Pons (tissue), 1 donor: ENCODE measurements at places on chromosomes 4 and X.

GRCh38 chr4:161577579-161578301 is 586.1 kb downstream of the FSTL5 start:
- no peak for DNase-seq

- DNase-seq: no peak
Observed at GRCh38 chr4:16259241-16259888, 33.1 kb upstream of the TAPT1 start.

DNA sequence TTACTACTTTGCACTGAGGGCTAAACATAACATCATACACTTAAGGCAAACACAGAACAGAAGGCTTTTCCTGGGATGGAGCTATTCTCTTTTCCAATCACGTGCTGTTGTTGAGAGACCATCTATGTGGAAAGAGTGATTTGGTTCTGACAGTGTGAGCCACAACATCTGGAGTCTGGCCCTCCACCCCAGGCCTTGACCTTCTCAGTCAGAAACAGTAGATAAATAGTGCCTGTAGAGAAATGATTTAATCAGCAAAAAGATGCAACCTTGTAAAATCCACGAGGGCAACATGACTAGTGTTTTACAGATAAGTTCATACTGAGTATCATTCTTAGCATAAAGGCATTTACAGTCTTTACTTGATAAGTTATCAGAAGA is 10.8 kb upstream of the SFRP2 start:
- no peak for DNase-seq

DNA sequence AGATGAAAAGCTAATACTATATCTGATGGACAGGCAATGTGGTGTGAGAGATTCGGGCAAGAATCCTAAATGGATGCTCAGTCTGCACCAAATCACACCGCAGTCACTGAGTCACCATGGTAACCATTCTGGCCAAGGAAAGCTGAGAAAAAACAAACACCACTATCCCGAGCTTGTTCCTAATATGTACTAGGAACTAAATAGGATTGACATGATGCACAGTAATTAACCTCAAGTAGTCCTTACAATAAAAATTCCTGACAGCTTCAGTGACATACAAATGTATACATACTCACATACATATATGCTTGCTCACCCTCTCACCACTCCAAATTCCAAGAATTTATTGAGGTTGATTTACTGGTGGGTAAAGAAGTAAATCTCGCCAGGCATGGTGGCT is 1.1 kb upstream of the RAB40A start:
- no peak for DNase-seq

DNA sequence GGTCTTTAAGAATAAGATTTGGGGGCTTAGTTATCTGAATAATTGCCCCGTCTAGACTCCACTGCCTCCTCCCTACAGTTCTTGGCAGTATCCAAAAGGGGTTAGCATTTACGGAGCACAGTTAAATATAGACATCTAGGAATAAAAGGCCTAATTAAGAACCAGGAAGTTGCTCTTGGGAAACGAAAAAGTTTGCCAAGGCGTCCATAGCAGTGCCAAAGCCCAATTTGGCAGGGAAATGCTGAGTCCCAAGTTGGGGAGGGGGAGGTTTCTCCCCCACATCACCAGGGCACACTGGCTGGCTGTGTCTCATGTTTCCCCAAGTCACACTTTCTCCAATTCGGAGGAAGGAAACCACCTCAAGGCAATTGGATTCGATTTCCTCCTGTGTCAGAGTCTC is 338.7 kb downstream of the FBXW7 start:
- DNase-seq: peak; percentile 51

GRCh38 chr4:76624931-76625715 is 190.1 kb downstream of the SHROOM3 start:
- no peak for DNase-seq

- no peak for DNase-seq
Observed at GRCh38 chrX:39853417-39854030, 244.2 kb downstream of the BCOR start.

- no peak for DNase-seq
Observed at GRCh38 chr4:70678383-70678999, 9.8 kb upstream of the UTP3 start.

GRCh38 chrX:150767045-150767395 is 73.8 kb downstream of the MTMR1 start:
- no peak for DNase-seq

GRCh38 chr4:102534845-102535244 is 33.7 kb downstream of the NFKB1 start:
- DNase-seq: no peak

- DNase-seq: no peak
Observed at GRCh38 chr4:6404611-6405396, 67.6 kb downstream of the PPP2R2C start.

DNA sequence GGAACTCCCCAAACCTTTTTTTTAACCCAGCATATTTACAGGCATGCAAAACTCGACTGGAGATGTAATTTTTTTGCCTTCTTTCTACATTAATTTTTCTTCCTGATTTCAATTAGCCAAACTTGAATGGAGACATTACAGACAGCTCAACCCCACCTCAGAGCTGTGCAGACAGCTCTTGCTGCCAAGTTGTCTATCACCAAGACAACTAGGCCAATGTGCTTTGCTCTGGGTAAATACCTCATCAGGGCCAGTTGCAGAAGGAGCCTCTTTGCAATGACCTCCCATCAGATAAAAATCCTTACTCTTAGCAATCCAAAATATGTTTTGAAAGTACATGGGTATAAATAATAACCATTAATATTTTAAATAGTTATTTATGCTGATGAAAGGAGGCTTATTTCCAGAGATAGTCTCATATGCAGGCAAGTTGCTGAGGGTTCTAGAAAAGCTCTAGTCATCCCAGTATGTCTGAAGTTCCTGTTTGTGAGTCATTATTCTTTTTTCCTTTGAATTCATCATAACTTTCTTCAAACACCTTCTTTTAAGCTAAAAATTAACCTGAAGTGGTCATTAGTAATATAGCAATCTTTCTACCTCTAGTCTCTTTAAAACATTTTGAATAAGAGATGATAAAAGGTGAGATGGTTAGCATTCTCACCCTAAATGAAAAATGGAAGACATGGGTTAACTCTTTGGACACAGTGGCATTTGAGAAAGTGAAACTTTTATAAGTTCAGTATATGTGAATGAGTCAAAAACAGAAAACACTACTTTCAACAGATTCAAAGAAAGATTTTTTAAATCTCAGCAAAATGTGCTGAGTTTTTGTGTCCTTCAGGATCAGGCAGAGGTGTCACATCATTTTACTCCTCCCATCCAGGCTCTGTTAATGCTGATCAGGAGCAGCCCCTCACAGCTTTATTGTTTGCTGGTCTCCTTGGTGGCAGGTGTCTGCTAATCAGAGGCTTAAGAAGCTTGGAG is 475.5 kb upstream of the FGF16 start:
- no peak for DNase-seq

DNA sequence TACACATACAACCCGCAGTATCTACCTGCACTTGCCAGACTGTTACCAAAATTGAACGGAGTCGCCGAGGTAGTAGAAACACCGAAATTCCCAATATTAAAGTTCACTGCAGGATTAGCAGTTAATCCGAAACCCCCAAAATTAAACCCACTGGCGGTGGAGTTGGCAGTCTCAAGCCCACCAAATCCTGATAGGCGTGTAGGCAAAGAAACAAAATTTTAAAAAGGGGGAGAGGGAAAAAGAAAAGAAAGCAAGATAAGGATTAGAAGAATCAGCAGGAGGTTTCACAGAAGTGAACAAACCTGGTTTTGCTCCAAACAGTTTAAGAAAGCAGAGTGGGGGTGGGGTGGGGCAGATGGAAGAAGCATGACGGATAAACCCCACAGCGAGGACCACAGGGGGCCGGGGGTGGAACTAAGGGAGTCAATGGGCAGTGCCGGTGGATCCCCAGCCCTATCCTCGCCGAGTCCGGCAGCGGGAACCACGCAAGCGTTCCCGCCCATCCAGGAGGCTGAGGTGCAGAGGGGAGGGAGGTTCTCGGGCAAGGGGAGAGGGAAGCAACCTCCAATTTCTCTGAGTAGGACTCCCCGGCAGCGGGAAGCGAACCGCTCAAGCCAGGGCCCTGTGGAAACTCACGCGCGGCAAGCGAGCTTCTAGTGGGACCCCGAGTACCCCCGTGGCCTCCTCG is 599 bp downstream of the NUP54 start:
- DNase-seq: no peak

GRCh38 chr4:37754410-37755185 is 68.4 kb upstream of the RELL1 start:
- peak; percentile 60 for DNase-seq

DNA sequence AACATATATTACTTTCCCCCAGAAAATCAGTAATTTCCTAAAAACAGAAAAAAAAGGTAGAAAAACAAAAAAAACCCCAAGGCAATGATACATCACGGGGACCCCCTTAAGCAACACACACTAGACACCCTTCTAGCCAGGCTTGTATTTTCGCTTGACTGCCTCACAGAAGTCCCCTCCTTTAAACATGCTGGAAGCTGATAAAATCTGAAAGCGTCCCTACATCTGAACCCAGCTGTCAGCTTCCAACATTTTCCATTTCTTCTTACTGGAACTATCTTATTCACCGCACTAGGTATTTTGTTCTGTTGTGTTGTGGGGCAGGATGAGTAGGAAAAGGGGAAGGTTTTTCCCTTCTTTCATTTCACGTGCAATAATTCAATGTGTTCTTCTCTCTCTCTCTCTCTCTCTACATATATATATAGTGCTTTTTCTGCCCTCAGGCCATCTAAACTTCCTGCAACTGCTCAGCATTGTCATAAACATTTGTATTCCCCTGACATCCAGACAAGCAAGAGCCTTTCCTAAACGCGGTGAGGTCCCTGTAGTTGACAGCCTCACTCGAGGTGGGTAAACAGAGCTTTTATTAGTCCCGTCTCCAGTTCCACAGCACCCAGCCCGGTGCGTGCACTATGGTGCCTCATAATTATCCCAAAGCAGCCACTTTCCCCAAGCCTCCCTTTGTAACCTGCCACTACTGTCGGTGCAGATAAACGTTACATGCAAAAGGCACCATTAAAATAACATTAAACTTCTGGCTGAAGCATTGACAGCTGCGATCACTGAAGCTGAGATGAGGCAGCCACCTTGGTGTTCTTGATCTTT is 82.5 kb downstream of the GATB start:
- DNase-seq: no peak

GRCh38 chrX:17485391-17485790 is 110.4 kb downstream of the NHS start:
- DNase-seq: no peak

DNA sequence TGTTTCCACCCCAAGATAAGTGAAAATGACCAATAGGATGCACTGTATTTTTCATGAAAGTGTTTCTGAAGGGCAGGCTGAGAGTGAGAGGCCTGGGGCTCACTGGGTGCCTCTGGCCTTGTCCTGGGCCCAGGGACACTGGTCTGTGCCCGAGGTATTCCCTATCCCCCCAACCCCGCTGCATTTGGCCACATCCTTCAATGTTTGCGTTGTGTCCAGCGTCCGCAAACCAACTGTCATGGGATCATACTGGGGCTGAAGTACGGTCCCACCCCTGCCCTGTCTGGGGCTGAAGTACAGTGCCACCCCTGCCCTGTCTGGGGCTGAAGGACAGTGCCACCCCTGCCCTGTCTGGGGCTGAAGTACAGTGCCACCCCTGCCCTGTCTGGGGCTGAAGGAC is 22.0 kb upstream of the MSANTD1 start:
- DNase-seq: no peak

DNA sequence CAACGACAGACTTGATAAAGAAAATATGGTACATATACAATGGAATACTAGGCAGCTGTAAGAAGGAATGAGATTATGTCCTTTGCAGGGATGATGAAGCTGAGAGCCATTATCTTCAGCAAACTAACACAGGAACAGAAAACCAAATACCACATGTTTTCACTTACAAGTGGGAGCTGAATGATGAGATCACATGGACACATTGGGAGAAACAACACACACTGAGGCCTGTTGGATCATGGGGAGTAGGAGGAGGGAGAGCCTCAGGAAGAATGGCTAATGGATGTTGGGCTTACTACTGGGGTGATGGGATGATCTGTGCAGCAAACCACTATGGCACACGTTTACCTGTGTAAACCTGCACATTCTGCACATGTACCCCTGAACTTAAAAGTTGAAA is 209.7 kb downstream of the SPRY1 start:
- DNase-seq: no peak

DNA sequence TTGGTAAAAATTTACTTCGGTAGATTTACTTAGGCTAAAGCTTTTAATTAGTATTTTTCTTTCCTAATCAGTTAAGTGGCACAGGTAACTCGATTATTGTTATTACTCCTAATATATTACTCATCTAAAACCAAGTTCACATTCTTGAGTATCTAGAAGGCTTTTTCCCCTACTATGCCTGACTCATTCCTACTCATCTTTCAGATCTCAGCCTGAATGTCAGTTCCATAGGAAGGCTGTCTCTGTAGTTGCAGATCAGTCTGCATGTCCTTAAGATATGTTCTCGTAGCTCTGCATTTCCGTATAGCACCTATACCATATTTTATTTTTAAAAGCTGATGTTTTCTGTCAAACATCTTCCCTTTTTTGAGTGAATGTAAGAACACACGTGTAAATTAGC is 5.9 kb upstream of the FAM184B start:
- DNase-seq: no peak

DNA sequence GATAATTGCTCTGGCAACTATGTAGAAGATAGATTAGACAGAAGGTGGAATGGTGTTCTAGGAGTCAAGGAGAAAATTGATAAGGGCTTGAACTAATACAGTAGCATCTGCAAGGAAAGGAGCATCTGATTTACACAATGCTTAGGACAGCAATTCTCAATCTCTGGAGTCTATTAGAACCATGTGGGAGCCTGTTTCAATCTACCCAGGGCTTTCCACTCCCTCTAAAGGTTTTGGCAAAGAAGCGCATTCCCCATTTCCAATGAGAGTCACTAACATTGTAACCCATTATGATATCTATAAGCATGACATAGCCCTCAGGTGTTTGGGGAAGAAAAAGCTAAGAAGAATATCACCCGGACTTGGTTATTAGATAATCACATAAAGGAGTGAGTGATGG is 168.2 kb downstream of the COL25A1 start:
- DNase-seq: no peak

DNA sequence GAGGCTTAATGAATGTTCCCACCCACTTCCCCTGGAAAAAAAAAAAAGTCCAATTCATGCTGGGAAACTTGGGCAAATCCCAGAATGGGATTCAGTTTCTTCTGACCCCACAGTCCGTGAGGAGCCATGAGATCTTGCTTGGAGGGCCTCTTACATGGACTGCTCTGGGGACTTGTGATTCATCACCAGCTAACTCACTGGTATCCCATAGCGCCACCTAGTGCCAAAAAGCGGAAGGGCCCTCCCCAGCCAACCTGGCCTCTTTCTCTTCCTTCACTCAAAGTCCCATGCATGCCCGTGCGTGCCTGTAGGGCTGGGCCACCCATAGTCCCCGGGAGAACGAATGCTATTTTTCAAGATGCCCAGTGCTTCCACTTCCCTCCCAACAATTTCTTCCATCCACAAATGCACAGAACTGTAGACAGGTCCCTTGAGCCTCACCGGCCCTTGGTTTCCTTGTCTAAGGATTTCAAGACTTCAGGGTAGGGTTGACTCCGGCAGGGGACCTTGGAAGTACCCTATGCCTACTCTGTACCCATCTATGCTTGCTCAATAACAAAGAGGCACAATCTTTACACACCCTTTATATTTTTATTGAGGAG is 5.1 kb downstream of the RTL5 start:
- DNase-seq: peak; percentile 70
